IPS-NIHi11 (cell line): ENCODE measurements at places on chromosomes 5 and 9.

- DNase-seq = no peak
These were observed 182.0 kb upstream of the MPDZ start for GRCh38 chr9:13461414-13461991.

- no peak for DNase-seq
These were observed 226.4 kb downstream of the PCSK5 start for GRCh38 chr9:76116913-76117312.

- DNase-seq = no peak
These were observed 601.1 kb downstream of the TLR4 start for GRCh38 chr9:118305331-118305730.

GRCh38 chr5:1502737-1503120 is 21.0 kb downstream of the LPCAT1 start:
- DNase-seq = no peak

DNA sequence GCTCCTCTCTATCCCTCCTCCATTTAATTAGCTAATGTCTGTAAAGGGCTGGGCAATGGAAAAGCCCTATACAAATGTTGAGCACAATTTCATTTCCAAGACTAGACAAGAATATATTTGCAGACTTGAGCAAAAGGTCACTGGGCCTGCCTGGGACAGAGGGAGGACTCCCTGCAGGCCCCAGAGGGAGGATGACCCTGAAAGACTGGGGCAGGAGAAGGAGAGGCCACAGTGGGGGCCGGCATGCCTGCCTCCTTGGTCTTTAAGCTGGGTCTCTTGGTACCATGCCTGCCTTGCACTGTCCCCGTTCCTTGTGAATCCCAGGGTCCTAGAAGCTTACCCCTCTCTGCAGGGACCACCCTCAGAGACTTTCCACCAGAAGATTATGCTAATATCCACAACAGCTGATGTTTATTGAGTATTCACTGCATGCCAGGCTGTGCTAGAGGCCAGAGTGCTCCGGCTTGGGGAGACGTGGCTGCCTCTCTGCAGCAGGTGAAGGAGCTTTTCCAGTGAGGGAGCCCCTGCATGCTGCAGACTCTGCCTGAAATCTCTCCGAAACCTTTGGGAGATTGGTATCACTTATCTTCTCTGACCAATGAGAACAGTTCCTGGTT is 72.7 kb upstream of the HSPA9 start:
- no peak for DNase-seq

- DNase-seq = no peak
These were observed 42.7 kb upstream of the CEP72 start for GRCh38 chr5:569358-569867.

GRCh38 chr5:54229041-54229780 is 81.2 kb downstream of the ARL15 start:
- peak; percentile 55 for DNase-seq

DNA sequence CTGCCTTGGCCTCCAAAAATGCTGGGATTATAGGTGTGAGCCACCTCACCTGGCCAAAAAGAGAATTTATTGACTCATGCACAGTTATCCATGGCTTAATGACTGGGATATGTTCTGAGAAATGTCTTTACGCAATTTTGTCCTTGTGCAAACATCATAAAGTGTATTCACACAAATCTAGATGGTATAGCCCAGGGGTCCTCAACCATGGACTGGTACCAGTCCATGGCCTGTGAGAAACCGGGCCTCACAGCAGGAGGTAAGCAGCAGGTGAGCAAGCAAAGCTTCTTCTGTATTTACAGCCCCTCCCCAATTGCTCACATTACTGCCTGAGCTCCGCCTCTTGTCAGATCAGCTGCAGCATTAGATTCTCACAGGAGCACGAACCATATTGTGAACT is 12.4 kb upstream of the SIL1 start:
- DNase-seq = no peak

GRCh38 chr5:35264509-35264908 is 34.2 kb upstream of the PRLR start:
- DNase-seq = no peak

DNA sequence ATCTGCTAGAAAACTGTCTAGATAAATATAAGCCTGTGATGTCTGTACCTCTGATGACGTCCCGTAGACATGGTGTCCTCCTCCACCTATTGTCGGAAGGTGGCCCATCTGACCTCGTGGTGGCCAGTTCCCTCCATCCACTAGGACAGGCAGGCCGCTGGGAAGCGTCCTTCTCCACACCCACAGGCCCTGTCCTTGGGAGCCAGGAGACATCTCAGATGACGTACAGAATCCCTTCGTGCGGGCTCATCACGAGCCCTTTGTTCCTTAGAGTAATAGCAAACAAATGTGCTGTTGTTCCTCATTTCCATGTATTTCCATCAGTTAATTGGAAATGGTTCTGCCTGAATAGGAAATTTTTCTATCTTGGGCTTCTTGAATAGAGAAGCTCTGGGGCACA is 38.3 kb upstream of the TENT4A start:
- no peak for DNase-seq

DNA sequence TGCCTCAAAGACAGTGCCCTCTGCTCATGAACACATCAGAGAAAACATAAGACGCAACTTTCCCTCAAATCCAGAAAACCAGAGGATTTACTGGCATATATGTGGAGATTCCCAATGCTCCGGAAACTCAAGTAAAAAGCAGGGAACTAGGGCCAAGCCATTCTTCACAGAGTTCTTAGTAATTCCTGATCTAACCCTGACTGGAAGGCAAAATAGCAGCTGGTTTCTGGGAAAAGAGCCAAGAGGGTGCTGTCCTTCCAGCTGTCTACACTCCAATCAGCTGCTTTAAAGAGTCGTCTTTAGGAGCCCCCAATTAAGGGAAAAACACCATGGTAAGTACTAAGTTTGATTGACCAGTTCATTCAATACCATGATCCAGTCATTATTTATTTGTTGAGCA is 49.6 kb downstream of the GNA14 start:
- no peak for DNase-seq

DNA sequence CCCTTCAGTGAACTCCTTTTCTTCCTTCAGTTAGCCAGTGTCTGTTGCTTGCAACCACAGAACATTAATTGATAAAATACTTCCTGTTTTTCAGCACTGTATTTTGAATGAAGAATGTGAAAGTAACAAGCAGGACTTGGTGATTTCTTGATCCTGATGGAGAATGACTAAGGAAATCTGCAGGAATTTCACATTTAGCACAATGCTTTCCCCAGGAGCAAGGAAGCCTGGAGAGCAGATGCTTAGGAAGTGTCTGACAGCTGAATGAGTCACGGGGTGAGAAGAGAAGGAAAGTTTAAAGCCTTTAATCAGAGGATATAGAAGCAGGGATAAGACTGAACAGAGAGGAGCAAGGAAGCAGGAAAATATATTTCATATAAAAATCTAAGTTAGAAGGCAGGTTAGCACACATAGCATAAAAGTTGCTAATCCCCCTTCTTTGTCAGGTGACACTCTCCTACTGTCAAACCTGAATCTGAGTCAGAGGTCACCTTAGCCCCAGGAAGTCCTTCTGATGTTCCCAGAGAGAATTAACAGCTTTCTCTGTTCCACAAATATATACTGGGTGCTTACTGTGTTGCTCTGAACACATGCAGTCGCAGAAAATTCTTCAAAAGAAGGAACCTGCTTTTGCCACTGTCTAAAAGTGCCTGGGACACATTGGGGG is 59.7 kb downstream of the GNA14 start:
- DNase-seq = peak; percentile 13

GRCh38 chr5:1504069-1504595 is 19.6 kb downstream of the LPCAT1 start:
- DNase-seq = no peak

- no peak for DNase-seq
These were observed 79.8 kb downstream of the MROH2B start for GRCh38 chr5:40991168-40991980.

GRCh38 chr9:21414220-21414940 is 5.5 kb downstream of the IFNA8 start:
- DNase-seq = no peak

DNA sequence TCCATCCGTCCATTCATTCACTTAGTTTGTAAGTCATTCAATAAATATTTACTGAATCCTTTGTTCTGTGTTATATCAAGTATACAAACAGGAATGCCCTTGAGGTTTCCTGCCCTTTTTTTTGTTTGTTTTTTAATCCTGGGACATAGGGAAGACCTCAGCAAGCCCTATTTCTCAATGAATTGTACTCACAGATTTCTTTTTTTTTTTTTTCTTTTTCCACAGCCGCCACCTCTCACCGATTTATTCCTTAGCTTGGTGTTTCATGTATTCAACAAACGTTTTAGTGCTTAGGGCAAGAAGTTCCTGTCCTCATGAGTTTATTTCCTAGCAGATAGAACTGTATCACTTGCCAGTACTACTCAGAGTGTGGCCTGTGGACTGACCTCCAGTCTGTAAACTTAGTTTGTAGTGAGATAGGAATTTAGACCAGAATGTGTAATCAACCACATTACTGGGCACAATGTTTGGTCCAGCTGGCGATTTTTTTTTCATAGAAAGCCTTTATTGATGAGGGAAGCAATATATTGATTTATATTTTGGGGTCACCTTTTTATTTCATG is 35.4 kb upstream of the C5orf47 start:
- DNase-seq = no peak

GRCh38 chr5:95398989-95399388 is 7.8 kb downstream of the FAM81B start:
- DNase-seq = no peak

- no peak for DNase-seq
These were observed 74.2 kb downstream of the SHB start for GRCh38 chr9:37994639-37995347.

- no peak for DNase-seq
These were observed 79.6 kb downstream of the TLE4 start for GRCh38 chr9:79651251-79651795.

DNA sequence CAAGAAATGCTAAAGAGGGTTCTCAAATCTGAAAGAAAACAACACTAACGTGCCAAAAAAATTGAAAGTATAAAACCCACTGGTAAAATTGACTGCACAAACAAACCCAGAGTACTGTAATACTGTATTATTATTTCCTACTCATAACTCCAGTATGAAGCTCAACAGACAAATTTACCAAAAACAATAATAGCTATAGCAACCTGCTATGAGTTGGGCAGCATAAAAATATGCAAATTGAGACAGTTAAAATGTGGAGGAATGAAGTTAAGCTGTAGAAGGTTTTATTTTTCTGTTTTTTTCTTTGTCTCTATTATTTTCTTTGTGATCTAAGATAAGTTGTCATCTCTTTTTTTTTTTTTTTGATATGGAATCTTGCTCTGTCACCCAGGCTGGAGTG is 15.7 kb downstream of the KIF4B start:
- DNase-seq = no peak

DNA sequence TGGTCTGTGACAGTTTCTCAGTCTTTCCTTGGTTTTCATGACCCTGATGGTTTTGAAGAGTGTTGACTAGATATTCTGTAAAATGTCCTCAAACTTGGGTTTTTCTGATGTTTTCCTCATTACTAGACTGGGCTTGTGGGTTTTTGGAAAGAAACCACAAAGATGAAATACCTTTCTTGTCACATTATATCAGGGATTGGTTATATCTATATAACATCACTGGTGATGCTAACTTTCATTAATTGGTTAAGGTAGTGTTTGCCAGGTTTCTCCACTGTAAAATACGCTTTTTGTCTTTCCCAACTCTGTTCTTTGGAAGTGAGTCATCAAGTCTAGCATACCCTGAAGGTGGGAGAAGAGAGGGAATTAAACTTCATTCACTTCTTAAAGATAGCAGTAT is 3.3 kb upstream of the IL31RA start:
- DNase-seq = no peak

GRCh38 chr9:84393266-84393950 is 52.9 kb upstream of the SLC28A3 start:
- peak; percentile 23 for DNase-seq

GRCh38 chr5:146993876-146994530 is 115.4 kb upstream of the PPP2R2B start:
- no peak for DNase-seq

DNA sequence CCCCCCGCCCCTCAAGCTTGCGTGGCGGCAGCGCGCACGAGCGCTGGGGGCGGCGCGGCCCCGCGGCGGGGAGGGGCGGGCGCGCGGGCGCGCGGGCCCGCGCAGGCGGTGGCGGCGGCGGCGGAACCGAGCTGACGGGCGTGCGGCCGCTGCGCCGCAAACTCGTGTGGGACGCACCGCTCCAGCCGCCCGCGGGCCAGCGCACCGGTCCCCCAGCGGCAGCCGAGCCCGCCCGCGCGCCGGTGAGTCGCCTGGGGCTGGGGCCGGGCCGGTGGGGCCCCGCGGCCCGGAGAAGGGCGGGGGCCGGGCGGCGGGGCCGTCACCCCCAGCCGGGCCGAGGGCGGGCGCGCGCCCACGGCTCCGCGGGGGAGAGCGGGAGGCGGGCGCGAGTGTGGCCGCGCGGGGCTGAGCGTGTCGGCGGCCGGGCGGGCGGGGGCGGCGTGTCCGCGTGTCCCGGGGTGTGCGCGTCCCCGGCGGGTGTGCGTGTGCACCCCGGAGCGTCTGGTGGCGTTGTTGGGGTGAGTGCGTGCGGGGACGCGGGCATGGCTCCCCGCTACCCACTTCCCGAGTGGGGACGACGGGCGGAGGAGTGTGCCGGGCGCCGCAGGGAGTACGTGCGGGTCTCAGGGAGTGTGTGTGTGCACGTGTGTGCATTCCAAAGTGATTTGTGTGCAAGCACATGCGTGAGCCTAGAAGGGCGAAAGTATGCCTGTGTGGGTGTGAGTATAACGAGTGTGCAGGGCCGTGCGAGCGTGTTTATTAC is at the start of gene NEK6:
TSS of gene NEK6 (plus strand) at position 106 of the 763 bp plus-strand sequence. CDS start 44,016 bp downstream, outside the sequence.
- peak; percentile 81 for DNase-seq

DNA sequence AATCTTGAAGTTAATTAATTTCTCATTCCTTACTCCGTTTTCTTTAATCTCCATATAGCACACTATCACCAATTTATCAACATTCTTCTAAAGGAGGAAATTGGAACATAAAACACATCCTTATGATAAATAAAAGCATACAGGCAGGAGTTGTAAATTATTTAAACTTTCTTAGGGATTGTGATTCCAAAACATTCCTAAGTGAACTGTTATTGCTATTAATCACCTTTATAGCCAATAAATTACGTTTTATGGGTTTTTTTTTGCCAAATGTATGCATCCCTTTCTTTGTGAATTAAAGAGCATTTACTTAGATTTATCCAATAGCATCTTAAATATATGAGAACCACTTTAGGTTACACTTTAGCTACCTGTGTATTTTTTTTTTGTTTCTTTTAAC is 55.3 kb downstream of the FBXO4 start:
- DNase-seq = no peak

- no peak for DNase-seq
These were observed 30.4 kb upstream of the SLIT3 start for GRCh38 chr5:169331292-169331852.
